ENCODE measurements at places on chromosomes 4 and X.
A peak's percentile ranks its signal among the peaks of the same experiment; 100 is the strongest.

DNA sequence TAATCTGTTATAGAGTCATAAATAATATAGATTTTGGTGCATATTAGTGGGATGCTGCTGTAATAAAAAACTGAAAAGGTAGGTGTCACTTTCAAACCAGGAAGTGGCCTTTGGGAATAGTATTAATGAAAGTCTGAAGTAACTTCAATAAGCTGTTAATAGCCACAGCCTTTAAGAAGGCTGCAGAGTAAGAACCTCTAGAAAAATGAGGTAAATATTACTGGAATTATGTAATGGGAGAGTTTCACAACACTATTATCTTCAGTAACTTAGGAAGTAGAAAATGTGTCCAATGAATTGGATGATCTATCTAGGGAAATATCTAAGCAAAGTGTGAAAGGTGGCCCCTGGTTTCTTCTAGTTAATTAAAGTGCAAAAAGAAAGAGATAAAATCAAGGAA is 104.7 kb downstream of the NCAPG start:
- no peak for DNase-seq

GRCh38 chr4:88457307-88458103 is 586 bp downstream of the HERC5 start:
- DNase-seq: peak; percentile 47

- DNase-seq: no peak
These were observed 304.9 kb upstream of the RPS6KA3 start for GRCh38 chrX:20571611-20572010.

DNA sequence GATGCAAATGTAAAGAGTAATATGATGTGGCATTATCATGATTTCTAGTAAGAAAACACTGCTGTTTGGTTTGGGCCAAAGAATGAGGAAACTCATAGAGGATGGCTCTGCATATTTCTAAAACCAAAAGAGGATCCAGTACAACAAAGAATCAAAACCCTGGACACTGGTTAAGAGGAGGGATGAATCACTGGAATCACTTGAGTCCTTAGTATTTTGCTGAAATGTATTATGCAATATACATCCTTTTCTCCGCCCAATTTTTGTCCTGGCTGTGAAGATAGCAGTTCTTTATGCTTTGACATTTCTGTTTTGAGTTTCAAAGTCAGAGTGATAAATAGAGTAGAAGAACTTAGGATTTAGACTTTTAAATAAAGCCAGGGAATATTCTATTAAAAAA is 345.9 kb downstream of the PACRGL start:
- no peak for DNase-seq

All from NCI-H510A (cell line).